Mesendoderm (in vitro differentiated cells): ENCODE measurements at places on chromosomes 1 and 21.

GRCh38 chr1:216049741-216050430, 373.4 kb downstream of the USH2A start:
- no peak for DNase-seq

DNA sequence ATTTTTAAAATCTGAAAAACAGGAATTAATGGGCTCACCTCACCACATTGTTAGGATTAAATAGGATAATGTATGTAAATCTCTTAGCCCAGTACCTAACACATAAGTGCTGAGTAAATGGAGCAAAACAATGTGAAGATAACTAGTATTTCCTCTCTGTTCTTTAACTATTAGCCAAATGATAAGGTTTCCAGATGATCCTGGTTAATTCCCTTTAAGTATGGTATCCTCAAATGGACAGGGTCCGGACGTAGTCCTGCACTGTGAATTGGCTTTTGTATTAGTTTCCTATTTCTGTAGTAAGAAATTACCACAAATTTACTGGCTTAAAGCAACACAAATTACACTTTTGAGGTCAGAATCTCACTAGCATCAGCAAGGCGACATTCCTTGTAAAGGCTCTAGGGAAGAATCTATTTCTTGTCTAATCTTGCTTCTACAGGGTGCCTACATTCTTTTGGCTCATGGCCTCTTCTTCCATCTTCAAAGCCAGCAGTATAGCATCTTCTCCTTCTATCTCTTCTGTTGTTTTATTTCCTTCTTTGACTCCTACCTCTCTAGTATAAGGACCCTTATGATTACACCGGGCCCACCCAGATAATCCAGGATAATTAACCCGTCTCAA, 17.1 kb downstream of the SCAF4 start:
- DNase-seq: peak; percentile 81

- no peak for DNase-seq
Observed at GRCh38 chr1:36456391-36456928, 6.2 kb upstream of the OSCP1 start.

DNA sequence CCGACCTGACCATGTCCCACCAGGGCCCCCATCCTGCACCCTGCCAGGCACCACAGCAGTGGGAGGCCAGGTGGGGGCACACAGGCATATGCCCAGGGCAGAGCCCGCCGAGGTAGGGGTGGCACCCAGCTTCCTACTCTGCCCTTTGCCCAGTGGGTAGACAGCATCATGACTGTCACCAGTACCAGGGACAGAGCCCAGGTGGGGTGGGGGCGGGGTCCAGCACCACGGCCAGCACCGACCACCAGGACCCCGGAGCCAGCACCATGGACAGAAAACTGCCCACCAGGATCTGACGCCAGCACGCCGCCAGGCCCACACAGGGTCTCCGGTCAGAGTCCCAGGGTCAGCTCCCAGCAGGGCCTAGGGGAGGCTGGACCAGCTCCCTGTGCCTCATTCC, 3.8 kb downstream of the TAS1R3 start:
- peak; percentile 63 for DNase-seq

- peak; percentile 50 for DNase-seq
Observed at GRCh38 chr1:210905944-210906453, 227.9 kb downstream of the KCNH1 start.

DNA sequence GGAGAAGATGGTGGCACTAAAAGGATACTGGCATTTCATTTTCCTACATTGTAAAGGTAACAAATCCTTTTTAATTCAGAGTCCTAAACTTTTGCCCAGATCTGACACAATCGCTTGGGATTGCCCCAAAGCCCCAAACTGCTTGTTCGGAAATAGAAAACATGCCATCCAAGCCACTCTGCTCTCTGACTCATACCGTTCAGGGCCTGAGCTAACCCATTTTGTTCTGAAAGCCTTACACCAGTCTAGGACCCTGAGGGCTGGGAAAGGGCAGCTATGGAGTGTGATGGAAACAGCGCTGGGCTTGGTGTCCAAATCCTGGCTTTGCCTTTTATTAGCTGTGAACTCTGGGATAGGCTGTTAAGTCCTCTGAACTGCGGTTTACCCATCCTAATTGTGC, 159.4 kb upstream of the UBE2U start:
- no peak for DNase-seq

- peak; percentile 52 for DNase-seq
Observed at GRCh38 chr21:41217671-41218385, 49.9 kb downstream of the BACE2 start.

GRCh38 chr1:30778979-30779293, 21.4 kb upstream of the LAPTM5 start:
- no peak for DNase-seq
